ENCODE measurements at places on chromosomes 5 and 9.

DNA sequence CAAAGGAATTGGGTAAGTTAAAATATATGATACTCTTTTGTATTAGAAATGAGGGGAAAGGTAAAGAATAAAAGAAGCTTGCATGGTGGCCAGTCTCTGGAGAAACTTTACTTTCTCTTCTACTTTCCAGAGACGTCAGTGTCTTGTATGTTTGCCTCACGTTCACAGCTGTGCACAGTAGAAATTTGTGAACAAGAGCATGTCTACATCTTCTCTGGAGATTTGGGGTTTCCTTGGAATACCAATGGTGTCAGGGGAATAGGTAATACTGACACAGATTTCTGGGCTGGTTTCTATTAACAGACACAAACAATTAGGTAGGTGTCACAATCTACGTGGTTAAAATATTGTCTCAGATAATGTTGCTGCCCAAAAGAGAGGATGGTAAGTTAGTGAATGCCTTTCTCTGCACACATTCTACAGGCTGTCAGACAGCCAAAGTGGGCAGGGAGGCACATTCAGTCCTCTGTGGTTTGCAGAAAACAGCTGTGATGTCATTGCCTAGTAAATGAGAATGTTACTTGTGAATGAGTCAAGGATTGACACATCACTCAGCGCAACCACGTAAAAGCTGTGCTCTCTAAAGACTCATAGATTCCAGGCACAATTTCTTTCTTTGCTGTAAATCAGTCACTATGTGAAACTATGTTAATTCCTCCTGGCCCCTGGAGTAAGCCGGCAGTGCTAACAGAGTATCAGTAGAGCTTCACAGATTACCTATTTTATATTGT lies 397.1 kb downstream of the MAN2A1 start:
- peak; percentile 22 for DNase-seq

DNA sequence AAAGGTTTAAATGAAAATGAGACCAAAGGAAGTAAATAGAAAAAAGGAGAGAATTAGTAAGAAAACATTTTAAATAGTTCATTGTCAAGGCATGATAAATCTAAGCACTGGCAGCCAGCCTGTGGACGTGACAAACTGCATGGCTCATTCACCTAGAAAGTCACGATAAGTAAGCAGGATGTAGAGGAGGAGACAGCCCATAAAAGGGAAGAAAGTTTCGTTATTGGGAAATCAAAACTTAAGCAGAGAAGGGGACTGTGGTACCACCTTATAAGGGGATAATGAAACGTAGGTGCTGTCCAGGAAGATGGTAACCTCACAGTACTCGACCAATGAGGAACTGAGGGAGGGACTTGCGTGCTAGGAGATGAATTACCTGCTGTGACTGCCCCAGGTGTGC lies 494.5 kb upstream of the GRAMD2B start:
- no peak for DNase-seq

DNA sequence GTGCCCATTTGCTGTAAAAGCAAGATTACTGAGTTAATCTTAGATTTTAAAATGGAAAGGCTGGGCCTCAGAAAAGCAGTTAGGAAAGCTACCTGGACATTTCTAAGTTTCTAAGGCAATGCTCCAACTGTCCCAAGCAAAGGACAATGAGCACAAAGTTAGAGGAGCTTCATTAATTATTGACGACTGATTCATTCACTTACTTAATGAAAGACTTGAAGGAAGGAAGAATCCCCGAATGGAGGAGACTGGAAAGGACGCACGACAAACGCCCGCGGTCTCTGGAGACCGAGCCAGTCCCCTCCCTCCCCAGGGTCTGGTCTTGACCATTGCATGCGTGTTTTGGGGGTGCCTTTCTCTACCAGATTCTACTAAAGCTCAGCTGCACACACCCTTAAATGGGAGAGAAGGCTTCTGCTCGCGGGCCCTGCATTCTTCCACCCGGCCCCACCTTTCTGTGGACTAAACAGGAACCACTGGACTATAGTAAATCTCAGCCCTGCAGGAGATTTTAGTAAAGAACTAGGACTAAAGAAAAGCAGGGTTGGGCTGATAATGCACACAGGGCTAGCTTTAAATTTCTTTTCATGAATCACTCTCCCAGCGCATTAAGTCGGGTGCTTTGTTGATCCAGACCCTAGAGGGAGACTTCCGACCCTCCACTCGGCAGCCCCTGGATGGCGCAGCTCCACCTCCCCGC lies 44.8 kb downstream of the CTSL start:
- DNase-seq: no peak

- DNase-seq: no peak
Measured at GRCh38 chr5:139644646-139645429, 3.3 kb upstream of the CXXC5 start.

DNA sequence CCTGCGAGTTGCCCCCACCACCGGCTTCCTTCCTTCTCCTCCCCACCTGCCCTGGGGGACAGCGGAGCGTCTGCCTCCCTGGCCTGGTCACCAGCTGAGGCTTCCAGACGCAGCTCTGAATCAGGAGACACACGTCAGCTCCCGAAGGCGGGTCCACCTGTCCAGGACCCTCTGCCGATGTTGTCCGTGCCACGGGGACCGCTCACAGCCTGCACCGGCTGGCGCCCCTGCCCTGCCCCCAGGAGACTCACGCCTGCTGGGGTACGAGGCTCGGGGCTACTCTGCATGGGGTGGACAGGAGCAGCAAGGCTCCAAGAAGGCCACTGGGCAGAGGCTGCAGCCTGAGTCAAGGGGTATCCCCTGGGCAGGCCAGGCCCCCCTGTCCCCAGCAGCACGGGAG lies 1.9 kb upstream of the CCDC187 start:
- DNase-seq: no peak

- no peak for DNase-seq
Measured at GRCh38 chr9:26954050-26954508, 2.1 kb upstream of the IFT74 start.

GRCh38 chr5:144142824-144143162 lies 27.7 kb downstream of the YIPF5 start:
- DNase-seq: no peak

DNA sequence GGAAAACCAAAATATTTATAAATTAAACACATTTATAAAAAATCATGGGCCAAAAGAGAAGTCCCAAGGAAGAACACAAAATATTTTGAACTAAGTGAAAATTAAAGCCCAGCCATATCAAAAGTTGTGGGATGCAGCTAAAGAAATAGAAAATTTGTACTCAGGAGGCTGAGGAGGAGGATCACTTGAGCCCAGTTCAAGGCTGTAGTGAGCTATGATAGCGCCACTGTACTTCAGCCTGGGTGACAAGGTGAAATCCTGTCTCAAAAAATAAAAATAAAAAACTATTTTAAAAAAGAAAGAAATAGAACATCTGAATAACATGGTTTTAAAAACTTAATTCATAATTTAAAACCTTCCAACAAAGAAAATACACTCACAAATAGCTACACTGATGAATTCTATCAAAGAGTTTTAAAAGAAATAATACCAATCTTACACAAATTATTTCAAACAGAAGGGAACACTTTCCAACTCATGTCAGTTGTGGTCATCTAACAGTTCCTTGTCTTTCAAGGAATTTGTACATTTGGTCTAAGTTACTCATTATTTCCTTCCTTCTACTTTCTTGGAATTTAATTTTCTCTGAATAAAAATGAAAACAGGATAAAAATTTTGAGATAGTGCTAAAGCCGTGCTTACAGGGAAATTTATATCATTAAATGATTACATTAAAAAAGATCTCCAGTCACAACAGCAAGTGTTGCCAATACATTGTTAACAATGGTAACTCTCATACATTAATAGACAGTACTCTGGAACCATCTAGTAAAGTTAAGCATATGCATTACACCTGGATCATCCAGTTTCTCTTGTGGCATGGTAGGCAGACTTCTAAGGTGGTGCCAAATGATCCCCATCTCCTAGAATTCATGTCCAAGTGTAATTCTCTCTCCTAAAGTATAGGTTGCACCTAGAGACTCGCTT lies 17.8 kb downstream of the PTBP3 start:
- no peak for DNase-seq

- no peak for DNase-seq
Measured at GRCh38 chr5:25128606-25129005, 483.8 kb upstream of the CDH10 start.

- DNase-seq: no peak
Measured at GRCh38 chr5:142006363-142007236, 6.2 kb downstream of the GNPDA1 start.

- DNase-seq: no peak
Measured at GRCh38 chr5:119319890-119320289, 35.9 kb upstream of the TNFAIP8 start.

DNA sequence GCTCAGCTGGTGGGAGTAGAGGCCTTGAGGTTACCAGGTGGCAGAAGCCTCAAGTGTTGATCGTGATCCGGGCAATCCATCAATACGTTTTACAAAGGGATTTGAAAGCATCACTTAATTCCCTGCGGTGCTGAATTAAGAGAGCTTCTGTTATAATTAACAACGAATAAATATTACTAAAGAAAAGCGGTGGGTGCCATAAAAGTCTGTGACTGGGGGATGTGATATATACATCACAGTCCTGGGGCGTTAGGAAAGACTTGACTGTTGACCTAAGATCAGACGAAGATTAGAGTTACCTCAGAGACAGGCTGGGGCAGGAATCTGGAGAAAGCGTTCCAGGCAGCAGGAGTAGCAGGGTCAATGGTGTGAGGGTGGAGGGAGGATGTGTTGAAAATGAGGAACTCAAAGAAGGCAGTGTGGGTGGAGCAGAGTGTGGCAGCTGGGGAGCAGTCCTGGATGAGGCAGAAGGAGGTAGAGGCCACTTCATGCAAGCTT lies 6.7 kb upstream of the C5orf63 start:
- DNase-seq: no peak

DNA sequence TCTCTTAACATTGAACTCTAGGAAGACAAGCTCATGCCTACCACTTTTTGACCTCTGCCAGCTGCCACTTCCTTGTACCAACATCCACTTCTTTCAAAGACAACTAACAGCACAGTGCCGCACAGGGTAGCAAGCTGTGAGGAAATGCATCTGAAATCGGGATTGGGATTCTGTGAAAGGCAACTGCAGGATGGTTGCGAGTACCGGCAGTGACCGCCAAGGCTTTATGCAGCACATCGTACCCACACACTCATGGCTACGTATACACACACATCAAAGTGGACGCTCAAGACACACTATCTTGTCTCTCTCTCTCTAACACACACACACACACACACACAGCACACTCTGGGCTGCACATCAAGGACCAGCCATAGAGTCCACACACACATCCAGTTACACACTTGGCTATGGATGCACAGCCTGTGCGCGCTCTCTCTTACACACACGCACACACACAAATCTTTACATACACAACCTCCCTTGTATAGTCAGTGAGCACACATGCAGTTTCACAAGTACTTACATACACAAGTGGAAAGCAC lies 964 bp downstream of the HTR4 start:
- DNase-seq: no peak

DNA sequence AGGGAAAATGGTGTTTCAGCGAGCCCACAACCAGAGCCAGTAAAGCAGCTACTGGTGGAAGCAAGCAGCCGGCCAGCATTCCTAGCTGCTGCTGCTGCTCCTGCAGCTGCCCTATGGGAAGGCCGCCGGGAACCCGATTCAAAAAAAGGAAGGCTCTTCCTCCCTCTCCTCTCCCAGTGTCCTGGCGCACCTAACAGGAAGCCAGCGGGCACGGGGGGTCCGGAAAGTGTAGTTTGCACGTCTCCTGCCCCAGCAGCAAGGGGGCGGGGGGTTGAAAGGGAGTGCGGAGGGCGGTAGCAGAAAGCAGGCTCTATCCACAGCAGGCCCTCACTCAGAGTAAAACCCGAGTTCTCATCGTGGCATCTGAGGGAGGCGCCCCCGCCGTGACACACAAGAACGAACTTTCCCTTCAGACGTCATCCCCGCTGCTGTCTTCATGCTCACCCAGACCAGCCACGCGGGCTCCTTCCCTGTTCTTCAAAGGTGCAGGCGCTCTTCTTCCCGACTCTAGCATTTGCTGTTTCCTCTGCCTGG lies 16.5 kb downstream of the GRXCR2 start:
- DNase-seq: peak; percentile 50

- DNase-seq: no peak
Measured at GRCh38 chr9:37340961-37341360, 81.5 kb upstream of the GRHPR start.

GRCh38 chr5:943918-944620 lies 51.4 kb downstream of the TRIP13 start:
- DNase-seq: no peak

- no peak for DNase-seq
Measured at GRCh38 chr5:154411338-154411737, 34.5 kb upstream of the SAP30L start.

DNA sequence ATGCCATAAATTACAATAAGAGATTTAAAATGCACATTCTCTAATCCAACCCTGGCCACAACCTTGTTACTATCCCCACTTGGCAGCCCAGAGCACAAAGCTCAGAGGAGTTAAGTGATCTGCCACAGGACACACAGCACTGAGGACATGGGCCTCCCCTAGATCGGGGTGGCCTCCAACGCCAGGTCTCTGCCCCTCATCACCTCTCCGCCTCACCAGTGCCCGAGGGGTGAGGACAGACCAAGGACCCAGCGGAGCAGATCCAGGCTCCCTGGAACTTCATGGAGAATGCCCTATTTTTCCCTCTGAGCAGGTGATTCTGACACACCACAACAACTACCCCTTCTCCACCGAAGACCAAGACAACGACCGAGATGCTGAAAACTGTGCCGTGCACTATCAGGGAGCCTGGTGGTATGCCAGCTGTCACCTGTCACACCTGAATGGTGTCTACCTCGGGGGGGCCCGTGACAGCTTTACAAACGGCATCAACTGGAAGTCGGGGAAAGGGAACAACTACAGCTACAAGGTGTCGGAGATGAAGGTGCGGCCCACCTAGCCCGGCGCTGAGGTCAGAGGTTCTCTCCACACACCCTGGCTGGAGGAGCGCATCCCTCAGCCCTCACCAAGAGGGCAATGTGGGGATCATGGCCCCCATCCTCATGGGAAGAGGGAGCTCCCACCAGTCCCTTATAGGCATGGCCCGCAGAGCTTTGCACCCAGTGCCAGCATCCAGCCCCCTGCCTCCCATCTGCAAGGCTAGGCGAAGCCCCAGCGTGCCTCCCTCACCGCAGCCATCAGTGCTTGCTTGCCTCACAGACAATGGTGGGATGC lies 12.5 kb upstream of the FCN2 start:
- DNase-seq: no peak

- DNase-seq: no peak
Measured at GRCh38 chr5:155268770-155269425, 255.3 kb downstream of the KIF4B start.

- peak; percentile 75 for DNase-seq
Measured at GRCh38 chr5:149439899-149440542, 60.9 kb upstream of the IL17B start.

- DNase-seq: no peak
Measured at GRCh38 chr5:171630350-171631065, 155.1 kb upstream of the SMIM23 start.

GRCh38 chr5:116766470-116766947 lies 191.9 kb upstream of the SEMA6A start:
- peak; percentile 43 for DNase-seq

Measured in mucosa of gallbladder (tissue), 1 donor.